ENCODE measurements at places on chromosomes 3 and 15.

DNA sequence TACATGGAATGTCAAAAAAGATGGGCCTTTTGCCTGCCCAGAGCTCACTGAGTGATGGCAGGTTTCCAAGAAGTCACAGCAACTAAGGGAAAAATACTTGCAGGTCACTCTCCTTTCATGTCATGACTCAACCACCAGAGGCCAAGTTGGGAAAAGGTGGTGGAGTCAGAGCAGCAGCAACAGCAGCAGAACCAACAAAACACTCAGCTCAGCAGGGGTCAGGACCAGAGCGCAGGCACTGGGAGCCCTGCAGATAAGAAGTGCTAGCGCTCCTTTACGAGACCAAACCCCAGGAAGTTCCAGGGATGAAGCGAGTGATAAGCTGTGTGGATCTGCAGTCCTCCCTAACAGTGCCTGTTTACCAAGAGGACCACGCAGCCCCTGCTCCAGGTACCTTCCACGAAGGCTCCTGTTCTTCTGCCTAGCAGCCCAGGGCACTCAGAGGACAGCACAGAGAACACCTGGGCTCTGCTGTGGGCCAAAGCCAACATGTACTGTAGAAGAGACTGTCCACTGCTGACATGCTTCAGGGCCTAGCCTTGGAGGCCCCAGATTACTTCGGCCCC lies 26.0 kb downstream of the POC1A start:
- DNase-seq = no peak

GRCh38 chr3:48285132-48285531 lies 44.2 kb downstream of the ZNF589 start:
- no peak for DNase-seq

GRCh38 chr3:161630794-161631193 lies 134.2 kb downstream of the OTOL1 start:
- no peak for DNase-seq

DNA sequence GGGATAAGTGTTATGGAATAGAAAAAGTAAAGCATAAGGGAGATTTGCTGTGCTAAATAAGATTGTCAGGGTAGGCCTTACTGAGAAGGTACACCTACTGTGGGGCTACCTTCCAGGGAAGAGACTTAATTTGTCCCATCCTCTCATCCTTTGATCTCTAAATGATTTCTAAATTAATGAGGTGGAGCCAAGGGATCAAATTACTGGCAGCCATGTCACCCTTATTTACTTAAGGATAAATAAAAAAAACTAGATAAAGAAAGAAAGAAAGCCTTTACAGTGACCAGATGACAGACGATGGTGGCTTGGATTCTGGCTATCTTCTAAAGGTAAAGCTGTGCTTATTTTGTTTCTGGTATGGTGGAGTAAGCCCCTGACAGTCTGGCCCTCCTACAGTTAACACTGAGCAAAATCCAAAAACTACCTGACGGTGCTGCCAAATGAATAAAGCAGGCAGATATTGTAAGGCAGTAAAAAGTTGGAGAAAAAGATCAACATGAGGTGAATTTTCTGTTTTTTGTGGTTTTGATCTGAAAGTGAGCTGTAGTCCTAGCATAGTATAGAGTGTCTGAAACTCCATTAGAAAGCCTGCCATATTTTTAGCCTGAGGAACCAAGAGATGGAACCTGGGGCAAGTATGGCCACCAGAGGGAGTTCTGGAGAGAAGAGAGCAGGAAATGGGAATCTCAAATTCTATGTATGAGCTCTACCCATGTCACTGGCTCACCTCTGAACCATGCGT lies 285.1 kb upstream of the MANF start:
- no peak for DNase-seq

DNA sequence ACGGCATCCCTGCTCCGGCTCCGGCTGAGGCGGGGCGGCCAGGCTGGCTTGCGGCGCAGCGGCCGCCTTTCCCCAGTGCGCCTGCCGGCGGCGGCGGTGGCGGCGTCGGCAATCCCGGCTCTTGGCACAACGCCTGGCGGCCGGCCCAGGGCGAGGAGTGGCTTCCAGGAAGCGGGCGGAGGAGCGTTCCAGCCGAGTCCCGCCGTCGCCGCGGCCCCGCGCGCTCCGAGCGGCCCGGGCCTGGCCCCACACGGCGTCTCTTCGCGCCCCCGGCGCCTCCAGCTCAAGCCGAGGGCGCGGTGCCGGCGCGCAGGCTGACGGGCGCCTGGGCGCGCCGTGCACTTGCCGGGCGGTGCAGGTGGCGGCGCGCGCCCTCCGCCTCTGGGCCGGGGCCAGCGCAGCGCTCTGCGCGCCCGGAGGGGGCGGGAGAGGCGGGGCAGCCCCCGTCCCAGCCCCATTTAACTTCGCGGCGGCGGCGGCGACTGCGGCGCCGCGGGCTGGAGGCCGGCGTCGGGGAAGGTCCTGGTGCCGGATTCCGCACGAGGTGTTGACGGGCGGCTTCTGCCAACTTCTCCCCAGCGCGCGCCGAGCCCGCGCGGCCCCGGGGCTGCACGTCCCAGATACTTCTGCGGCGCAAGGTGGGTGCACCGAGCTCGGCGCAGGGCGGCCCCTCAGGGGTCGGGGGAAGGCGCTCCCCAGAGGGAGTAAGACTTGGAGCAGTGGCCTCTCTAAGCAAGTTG lies at the start of gene ADAMTSL3:
TSS of gene ADAMTSL3 (plus strand) at position 485 of the 740 bp plus-strand sequence. CDS start 1,639 bp downstream, outside the sequence.
- no peak for DNase-seq

DNA sequence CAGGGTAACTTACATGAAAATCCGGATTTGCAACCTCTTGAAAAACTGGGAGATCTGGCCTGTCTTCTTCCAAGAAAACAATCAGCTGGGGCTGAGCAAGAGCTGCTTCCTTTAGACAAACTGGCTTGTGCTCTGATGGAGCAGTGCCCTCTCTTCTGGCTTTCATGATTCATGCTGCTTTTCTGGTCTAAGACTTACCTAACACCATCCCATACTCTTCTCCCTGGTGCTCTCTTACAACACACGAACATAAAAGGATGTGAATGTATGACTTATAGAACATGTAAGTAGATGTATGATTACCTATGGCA lies 9.9 kb downstream of the TJP1 start:
- DNase-seq = no peak

GRCh38 chr3:86790884-86791549 lies 199.9 kb downstream of the VGLL3 start:
- no peak for DNase-seq

- DNase-seq = no peak
These were observed 29.2 kb downstream of the STT3B start for GRCh38 chr3:31561891-31562290.

Data from stimulated activated CD4-positive, alpha-beta T cell treated with anti-CD3 and anti-CD28 coated beads, Interleukin-12 subunit alpha, Interleukin-12 subunit beta, amount 100 ng/mL, for 24 hours (primary cell).